ENCODE measurements at places on chromosomes 3 and 15.

DNA sequence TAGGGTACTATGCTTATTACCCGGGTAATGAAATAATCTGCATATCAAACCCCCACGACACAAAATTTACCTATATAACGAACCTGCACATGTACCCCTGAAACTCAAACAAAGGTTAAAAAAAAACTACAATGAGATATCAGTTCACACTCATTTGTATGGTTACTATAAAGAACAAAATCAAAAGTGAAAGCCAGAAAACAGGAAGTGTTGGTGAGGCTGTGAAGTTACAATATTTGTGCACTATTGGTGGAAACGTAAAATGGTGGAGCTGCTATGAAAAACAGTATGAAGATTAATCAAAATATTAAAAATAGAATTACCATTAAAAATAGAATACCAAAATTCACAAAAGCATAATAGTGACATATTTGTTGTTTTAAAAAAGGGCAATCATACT, 128.9 kb downstream of the ZIC1 start:
- DNase-seq, result no peak

- no peak for DNase-seq
Observed at GRCh38 chr15:57017024-57017423, 98.6 kb downstream of the TCF12 start.

GRCh38 chr15:83285979-83286553, 1.6 kb upstream of the BNC1 start:
- no peak for DNase-seq

- DNase-seq, result no peak
Observed at GRCh38 chr15:86553108-86553507, 473.4 kb downstream of the AGBL1 start.

- DNase-seq, result no peak
Observed at GRCh38 chr15:76776969-76777368, 128.2 kb downstream of the SCAPER start.

DNA sequence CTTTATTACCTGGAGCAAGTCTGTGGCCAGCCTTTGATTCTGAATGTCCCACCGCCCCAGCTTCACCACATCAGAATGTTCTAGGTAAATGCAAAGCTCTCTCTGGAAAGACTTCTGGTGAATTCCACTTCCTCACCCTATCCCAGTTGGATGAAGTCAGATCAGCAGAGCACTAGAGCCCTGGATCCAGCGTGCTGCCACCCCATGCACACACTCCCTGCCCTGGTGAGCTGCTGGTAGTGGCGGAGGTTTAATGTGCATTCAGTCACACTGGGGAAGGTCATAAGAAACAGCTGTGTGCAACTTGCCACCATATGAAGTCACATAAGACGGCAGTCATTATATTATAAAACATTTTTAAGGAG, 16.3 kb upstream of the SLC41A3 start:
- DNase-seq, result no peak

DNA sequence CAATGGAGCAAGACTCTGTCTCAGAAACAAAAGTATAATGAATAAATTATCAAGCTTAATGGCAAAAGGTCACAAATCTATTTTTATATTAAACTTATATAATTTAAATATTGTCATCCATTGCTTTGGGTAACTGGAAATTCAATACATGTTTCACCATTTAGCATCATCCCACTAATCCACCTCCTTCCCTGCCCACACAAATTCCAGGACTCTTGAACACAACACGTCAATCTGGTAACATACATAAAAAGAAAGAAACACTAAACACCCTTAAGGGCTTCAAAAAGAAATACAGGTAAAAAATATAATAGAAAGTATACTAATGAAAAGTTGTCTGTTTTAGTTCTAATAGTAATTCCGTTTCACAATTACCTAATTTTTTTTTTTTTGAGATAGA, 149.4 kb downstream of the STAG1 start:
- DNase-seq, result no peak

DNA sequence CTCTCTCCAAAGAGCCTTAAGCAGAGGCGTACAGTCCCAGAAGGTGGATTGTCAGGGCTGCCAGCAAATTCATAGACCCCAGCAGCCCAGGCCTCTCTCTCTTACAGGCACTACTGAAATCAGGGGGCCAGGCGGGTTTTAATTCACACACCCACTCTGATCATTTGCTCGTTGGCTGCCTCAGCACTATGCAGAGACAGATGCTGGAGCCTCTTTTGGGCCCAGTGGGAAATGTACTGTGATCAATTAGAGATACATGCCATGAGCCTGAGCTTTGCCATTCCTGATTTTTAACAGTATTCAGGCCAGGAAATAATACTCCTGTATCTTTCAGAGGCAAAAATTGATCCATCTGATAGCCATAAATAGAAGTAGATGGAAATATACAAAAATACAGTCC, 53.0 kb downstream of the CMTM6 start:
- no peak for DNase-seq

DNA sequence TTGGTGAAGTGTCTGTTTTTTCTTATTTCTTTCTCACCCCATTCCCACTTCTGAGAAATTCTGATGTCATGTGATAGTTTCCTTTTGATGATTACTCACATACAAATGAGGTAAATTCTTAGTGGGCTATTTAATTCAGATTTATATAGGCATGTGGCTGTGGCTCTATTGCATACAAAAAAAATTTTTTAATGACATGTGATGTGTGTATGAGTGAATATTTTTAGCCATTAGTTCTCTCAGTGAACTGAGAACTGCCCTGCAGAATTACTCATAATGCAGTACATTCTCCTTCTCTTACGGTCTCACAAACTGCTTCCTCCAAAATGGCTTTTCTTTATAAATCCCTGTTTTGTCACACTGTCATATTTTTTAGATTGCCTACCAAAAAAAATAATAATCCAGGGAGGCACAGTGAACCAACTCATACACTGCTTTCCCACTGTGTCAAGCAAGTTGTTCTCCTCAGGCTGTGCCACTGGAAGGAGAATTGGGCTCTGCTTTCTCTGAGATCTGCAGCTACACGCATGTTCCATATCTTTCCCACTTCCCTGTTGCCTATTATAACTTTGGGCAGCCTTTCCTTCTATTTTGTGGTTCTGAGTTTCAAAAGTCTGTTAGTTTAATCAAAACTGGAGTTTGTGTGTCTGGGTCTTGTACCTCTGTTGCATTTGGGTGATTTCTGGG, 415.7 kb upstream of the THBS1 start:
- no peak for DNase-seq

Measured in activated T-cell treated with anti-CD3 and anti-CD28 coated beads, Interleukin-2, amount 50 U/mL, for 72 hours (primary cell).